ENCODE measurements at places on chromosomes 11 and 22. TPM values are rescaled to one million over a fixed set of nuclear protein-coding genes. Genes with fewer than 3 reads are reported as not detected.

The OR8A1 gene
- polyA plus RNA-seq: not detected

The PYGM gene
- 2.2 TPM for polyA plus RNA-seq

The MLC1 gene
- 0.82 TPM for polyA plus RNA-seq

The RASSF10 gene
- polyA plus RNA-seq: 27.6 TPM

The OR51E1 gene
- polyA plus RNA-seq: 1.0 TPM

The B4GALNT4 gene
- 87.2 TPM for polyA plus RNA-seq

The MOGAT2 gene
- 1.5 TPM for polyA plus RNA-seq

The GGT1 gene
- polyA plus RNA-seq: 47.9 TPM

The DEPDC7 gene
- polyA plus RNA-seq: 5.9 TPM

The ARSA gene
- polyA plus RNA-seq: 23.7 TPM

The SLC17A6 gene
- polyA plus RNA-seq: 0.06 TPM

The ZC3H12C gene
- polyA plus RNA-seq: 7.9 TPM

The PTGDR2 gene
- polyA plus RNA-seq: 0.16 TPM

The KCNJ5 gene
- polyA plus RNA-seq: 4.2 TPM

The B3GAT1 gene
- 6.4 TPM for polyA plus RNA-seq

The C11orf86 gene
- polyA plus RNA-seq: 0.44 TPM

DNA sequence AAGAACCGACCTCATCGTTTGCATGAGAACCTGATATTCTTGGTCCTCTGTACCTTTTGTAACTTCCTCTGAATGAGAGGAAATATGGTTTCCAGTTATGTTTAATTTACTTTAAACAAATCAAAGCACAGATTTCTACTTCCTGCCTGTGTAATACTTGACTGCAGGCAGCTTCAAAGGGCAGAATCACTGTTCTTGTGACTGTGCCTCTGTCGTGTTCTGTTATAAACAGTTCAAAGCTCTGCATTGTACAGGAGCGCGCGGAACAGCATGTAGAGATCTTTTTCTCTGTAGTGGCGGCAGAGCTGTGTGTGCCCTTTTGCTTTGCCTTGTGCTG lies 73.2 kb upstream of the CLDN5 start:
- no peak for DNase-seq

DNA sequence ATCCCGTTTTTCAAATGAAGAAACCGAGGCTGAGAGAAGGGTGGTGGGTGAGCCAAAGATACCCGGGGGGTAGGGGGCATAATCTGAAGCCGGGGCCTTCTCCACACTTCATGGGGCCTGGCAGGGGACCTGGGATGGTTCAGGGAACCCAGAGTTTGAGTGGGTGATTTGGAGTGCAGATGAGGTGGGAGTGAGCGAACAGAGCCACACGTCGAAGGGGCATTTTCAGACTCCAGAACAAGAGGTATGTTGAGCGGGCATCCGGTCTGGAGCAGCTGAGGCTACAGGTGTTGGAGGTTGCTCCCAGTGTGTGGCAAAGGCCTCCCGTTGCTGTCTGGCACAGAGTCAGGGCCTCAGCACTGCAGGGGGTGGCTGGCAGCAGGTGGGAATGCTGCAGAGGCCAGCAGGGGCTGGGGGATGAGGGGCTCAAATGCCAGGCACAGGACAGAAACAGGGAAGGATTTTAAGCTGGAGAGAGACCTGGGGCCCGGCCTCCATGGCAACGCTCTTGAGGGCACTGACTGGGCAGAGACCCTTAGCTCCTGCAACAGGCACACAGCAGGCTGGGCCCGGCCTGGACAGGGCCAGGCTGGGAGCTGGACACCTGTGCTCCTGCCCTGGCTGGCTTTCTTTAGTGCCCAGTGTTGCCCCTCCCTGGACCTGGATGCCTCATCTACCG lies 46.2 kb downstream of the WNT11 start:
- no peak for DNase-seq

- DNase-seq: no peak
Measured at GRCh38 chr11:118872403-118872821, 11.3 kb upstream of the CXCR5 start.

- no peak for DNase-seq
Measured at GRCh38 chr11:58334708-58335107, 24.2 kb downstream of the OR5B17 start.

- no peak for DNase-seq
Measured at GRCh38 chr11:96103102-96103501, 179.2 kb upstream of the MTMR2 start.

- DNase-seq: no peak
Measured at GRCh38 chr22:25645266-25645665, 80.8 kb downstream of the GRK3 start.

DNA sequence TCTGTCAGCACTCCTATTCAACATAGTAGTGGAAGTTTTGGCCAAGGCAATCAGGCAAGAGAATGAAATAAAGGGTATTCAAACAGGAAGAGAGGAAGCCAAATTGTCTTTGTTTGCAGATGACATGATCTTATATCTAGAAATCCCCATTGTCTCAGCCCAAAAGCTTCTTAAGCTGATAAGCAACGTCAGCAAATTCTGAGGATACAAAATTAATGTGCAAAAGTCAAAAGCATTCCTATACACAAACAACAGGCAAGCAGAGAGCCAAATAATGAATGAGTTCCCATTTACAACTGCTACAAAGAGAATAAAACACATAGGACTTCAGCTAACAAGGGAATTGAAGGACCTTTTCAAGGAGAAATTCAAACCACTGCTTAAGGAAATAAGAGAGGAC lies 280.4 kb upstream of the LUZP2 start:
- DNase-seq: no peak

DNA sequence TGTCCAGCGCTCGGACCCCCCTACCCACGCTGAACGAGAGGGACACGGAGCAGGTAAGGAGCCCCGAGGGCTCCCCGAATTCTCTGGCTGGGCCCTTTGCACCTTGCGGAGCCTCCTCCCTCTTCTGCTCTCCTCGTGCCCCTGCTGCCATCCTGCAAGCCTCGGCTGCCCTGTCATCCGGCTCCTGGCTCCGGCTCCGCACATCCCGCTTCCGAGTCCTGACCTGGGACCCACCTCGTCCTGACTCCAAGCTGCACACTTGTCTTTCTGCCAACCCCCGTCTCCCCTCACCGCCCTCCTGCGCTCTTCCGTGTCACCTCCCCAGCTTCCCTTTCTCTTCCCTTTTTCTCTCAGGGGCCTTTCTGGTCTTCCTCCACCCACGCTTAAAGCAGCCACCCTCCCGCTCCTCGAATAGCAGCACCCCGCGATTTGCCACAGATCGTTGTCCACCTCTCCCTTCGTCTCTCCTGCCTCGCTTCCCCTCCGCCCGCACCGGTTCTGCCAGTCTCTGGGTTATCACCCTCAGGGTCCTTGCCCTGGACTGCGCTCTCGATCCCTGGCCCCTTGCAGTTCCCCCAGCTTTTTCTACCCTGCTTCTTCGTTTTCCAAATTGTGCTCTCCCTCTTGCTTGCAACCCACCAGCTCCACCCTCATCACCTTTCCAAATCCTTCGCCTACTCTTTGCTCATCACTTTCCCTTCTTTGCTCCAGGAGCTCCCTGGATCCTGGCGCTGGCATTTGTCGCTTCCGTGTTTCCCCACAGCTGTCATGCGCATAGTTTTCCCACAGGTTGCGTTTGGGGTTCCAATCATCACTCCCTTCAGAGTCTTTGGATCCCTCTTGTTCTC lies 822 bp downstream of the MARK2 start:
- no peak for DNase-seq

DNA sequence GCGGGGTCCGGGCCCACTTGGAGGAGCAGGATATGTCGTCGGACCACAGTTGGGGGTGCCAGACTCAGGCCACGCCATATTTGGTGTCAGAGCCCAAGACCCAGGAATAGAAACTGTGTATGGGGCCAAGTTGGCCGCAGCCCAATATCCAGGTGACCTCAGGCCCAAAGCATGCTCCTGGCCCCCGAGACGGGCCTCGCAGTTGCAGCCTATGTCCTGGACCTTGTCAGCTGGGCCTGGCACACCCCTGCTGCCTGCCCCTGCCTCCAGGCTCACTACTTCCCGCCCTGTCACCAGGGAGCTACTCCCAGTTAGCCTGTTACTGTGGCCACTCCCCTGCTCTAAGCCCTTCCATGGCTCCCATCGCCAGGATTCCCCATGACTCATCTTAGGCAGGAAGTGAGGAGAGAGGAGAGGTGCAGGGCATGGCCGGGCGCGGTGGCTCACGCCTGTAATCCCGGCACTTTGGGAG lies 23.1 kb downstream of the A4GALT start:
- no peak for DNase-seq

- peak; percentile 43 for DNase-seq
Measured at GRCh38 chr11:83051760-83052671, 19.7 kb downstream of the RAB30 start.

- no peak for DNase-seq
Measured at GRCh38 chr22:22389467-22389866, 119.1 kb downstream of the ZNF280B start.

DNA sequence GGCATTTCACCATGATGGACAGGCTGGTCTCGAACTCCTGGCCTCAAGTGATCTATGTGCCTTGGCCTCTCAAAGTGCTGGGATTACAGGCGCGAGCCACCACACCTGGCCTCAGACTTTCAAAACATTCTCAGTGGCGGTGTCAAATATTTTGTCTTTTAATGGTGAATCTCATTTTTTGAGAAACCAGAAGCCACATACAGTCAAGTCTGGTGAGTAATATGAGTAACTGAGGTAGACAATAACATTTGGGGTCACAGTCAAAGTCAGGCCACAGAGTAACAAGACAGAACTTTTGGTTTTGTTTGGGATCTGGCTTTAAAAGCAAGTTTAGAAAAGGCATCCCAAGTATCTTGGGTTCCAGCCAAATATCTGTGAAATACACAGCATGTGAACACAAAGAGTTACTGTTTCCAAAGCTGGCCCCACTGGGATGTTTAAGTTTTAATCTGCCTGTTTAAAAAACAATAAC lies 5.6 kb upstream of the TMA7B start:
- DNase-seq: peak; percentile 55

DNA sequence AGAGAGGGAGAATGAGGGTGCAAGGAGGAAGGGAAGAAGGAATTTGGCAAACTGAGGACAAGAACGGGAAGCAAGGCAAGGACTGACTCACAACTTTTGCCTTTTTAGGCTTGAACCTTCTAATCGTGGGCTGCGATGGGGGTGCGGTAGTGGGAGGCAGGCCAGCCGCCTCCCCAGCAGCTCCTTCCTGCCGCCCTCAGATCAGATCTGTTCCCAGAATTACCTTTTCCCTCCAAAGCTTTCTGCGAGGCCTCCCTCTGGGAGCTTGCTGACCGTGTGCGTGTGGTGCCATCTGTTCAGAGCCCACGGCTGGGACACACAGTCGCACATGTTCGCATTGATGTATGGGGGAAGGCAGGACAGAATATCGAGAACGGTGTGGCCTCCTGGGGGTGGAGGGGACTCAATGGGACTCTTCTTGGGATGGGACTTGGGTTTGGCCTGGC lies 86.9 kb upstream of the PARVA start:
- no peak for DNase-seq

- no peak for DNase-seq
Measured at GRCh38 chr11:114379394-114380069, 20.8 kb downstream of the C11orf71 start.

- DNase-seq: no peak
Measured at GRCh38 chr22:49753276-49753890, 74.3 kb downstream of the BRD1 start.

GRCh38 chr11:76613901-76614300 lies 56.6 kb downstream of the LRRC32 start:
- DNase-seq: no peak

- DNase-seq: no peak
Measured at GRCh38 chr11:45669956-45670355, 4.5 kb upstream of the CHST1 start.

GRCh38 chr11:2217211-2218030 lies 45.8 kb upstream of the TH start:
- no peak for DNase-seq

DNA sequence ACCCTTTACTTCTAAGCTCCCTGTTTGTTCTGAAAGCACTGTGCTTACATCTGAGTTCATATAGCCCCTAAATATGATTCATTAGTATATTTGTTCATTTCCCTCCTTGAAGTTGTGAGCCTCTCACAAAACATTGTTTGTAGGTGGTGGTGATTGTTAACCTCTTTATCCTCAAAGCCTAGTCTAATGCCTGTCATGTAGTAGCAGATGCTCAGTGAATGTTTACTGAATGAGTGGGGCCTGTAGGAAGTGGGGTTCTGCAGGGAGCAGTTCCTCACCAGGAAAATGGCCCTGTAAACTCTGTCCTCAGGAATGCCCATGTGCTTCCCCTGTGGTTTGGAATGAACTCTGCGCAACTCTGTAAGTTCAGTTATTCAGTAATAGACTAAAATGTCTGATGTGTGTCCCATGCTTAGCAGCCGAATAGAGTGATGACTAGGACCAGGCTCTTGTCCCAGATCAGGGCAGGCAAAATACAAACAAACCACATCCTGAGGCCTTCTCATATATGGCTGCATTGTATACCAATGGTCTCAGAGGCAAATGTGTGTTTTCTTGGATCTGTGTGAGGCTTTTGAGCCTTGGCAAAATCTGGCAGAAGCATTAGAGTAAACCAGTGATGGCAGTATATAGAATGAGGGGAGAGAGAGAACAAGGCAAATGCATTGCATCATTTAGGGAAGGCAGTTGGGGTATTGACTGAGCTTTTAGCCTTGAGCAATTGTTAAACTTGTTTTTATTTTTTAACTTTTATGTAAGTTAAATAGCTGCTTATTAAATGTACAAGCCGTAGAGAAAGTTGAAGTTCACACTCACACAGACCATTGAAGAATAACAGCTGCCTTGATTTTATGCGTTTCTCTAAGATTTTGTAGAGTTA lies 91.4 kb upstream of the BIRC3 start:
- DNase-seq: no peak

- no peak for DNase-seq
Measured at GRCh38 chr11:5722622-5723021, 13.6 kb upstream of the OR56B1 start.

GRCh38 chr11:30016588-30017363 lies at the start of gene KCNA4:
Gene KCNA4 (minus strand): TSS chr11:30017030. CDS start chr11:30012678, 4,352 bp downstream.
- DNase-seq: peak; percentile 42

GRCh38 chr11:10495464-10495786 lies 40.4 kb downstream of the AMPD3 start:
- no peak for DNase-seq

DNA sequence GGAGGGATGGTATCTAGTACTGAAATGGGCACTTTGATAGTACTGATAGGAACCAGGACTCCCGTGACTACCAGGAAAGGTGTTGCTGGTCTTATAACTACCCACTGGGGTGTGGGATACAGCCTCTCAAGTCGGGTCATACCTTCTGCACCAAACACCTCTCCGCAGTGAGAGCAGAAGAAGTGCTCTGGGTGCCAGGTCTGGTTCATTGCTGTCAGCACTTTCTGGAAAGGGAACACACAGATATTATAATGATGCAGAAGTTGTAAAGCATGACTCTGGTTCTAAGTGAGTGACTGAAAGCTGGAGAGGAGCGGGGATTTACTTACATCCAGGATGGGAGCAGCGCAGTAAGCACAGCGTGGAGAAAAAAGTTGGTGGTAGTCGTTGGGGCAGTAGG lies 26.0 kb downstream of the LPXN start:
- no peak for DNase-seq

Measured in renal pelvis (tissue), 12 donors.